Suprapubic skin (tissue), 4 donors: ENCODE measurements at places on chromosomes 12 and 14.

GRCh38 chr14:105496831-105497591 is 6.0 kb downstream of the TEDC1 start:
- H3K36me3 ChIP-seq, result peaks cover 11% of the 10 kb centered on the region
- no peak overlapping the region for H3K4me3 ChIP-seq
- peaks cover 23% of the 10 kb centered on the region for H3K4me1 ChIP-seq
- H3K27me3 ChIP-seq, result no peaks in the 10 kb centered on the region

GRCh38 chr12:2689393-2689792 is 105.4 kb upstream of the FKBP4 start:
- H3K4me3 ChIP-seq, result no peak overlapping the region
- H3K4me1 ChIP-seq, result peaks cover 11% of the 10 kb centered on the region
- no peak for DNase-seq

DNA sequence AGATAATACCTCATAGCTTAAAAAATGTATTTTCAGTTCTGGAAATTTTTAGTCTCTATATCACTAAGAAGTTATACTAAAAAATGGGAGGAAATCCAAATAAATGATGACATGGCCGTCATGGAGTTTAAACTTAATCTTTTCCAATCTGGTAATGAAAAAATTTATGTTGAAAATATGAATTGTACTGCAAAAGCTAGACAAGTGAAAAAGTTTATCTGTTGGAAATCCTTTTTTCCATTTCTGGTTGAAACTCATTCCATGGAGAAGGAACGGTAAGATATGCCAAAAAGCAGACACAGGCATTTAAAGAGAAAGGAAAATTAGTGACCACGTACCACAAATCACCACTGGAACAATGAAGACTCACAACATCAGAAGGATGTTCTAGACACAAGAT is 314.2 kb upstream of the PRICKLE1 start:
- no peak overlapping the region for H3K27ac ChIP-seq
- H3K36me3 ChIP-seq, result no peaks in the 10 kb centered on the region
- no peak for DNase-seq

GRCh38 chr14:36879558-36879957 is 217.9 kb downstream of the PAX9 start:
- no peak for DNase-seq
- no peak overlapping the region for H3K27ac ChIP-seq
- no peaks in the 10 kb centered on the region for H3K4me1 ChIP-seq
- H3K36me3 ChIP-seq, result no peaks in the 10 kb centered on the region
- H3K4me3 ChIP-seq, result no peak overlapping the region

GRCh38 chr14:22386924-22387775 is 201.9 kb downstream of the DAD1 start:
- H3K27me3 ChIP-seq, result peaks cover 4% of the 10 kb centered on the region
- peaks cover 4% of the 10 kb centered on the region for H3K4me1 ChIP-seq
- no peak overlapping the region for H3K4me3 ChIP-seq
- H3K27ac ChIP-seq, result no peak overlapping the region
- H3K36me3 ChIP-seq, result no peaks in the 10 kb centered on the region
- peak; percentile 76 for DNase-seq

- peaks cover 9% of the 10 kb centered on the region for H3K4me1 ChIP-seq
- H3K4me3 ChIP-seq, result no peak overlapping the region
- no peaks in the 10 kb centered on the region for H3K36me3 ChIP-seq
These were observed 400.9 kb upstream of the PDE3A start for GRCh38 chr12:19967431-19967830.
